Effector memory CD4-positive, alpha-beta T cell (primary cell): ENCODE measurements at places on chromosomes 7 and 10.
A peak's percentile ranks its signal among the peaks of the same experiment; 100 is the strongest.

GRCh38 chr10:112335111-112335867 lies 38.6 kb upstream of the ACSL5 start:
- no peak overlapping the region for H3K4me3 ChIP-seq
- H3K27me3 ChIP-seq, result no peaks in the 10 kb centered on the region
- no peak for DNase-seq
- H3K36me3 ChIP-seq, result no peaks in the 10 kb centered on the region
- no peaks in the 10 kb centered on the region for H3K4me1 ChIP-seq

DNA sequence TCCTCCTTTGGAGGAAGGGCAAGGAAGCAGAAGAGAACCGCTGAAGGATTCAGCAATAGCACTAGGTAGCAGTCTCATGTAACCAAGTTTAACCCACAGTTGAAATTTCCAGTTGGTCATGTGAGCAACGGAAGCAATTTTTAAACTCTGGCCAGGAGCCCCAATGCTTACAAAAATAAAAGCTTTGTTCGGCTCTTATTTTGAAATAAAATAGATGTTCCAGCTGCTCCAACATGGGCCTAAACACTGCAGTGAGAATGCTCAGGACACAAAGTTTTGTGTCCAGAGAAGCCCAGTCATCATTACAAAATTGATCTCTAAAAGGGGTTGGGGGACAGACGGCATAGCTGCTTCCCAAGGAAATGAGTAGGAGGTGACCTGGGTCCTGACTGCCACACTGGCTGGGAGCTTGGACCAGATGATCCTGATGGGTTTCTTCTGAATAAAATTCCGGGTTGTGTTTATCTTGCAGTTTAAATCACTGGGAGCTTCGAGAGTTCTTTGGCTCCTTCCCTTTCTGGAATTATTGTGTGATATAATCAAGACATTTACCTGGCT lies 452 bp upstream of the TMEM140 start:
- peak overlapping the region; percentile 64 for H3K4me3 ChIP-seq
- no peak for DNase-seq
- peaks cover 14% of the 10 kb centered on the region for H3K4me1 ChIP-seq
- H3K36me3 ChIP-seq, result peaks cover 6% of the 10 kb centered on the region
- peak overlapping the region; percentile 84 for H3K27ac ChIP-seq

DNA sequence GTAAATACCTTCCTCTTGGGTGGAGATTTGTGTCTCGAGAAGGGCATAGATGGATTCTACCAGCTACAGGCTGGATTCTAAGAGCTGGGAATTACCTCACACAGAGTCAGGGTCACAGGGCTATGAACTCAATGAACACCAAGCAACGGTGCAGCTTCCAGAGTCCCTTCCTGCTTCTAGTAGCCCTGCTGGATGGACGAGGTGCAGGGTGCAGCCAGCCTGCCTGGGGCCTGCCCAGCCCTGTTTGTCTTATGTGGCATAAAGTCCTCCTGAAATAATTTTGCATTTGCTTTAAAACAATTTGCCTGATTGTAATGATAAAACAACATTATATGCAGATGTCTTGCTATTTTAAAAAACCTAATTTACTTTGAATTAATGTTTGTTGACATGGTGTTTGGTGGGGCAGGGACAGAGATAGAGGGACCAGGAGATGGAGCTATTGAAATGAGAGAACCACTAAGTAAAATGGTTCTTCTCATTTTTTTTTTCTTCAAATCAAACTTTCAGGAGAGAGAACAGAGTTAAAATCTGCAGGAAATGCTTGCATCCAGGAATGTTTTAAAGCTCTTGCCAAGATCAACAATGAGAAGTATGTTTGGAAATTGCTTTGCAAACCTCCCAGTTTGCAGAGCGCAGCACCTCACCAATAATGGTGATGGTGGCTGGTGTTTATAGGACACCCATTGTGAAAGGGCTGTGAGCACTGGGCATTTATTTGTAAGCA lies 305.4 kb upstream of the PODXL start:
- DNase-seq, result no peak
- no peak overlapping the region for H3K27ac ChIP-seq
- H3K27me3 ChIP-seq, result no peaks in the 10 kb centered on the region
- no peaks in the 10 kb centered on the region for H3K36me3 ChIP-seq

DNA sequence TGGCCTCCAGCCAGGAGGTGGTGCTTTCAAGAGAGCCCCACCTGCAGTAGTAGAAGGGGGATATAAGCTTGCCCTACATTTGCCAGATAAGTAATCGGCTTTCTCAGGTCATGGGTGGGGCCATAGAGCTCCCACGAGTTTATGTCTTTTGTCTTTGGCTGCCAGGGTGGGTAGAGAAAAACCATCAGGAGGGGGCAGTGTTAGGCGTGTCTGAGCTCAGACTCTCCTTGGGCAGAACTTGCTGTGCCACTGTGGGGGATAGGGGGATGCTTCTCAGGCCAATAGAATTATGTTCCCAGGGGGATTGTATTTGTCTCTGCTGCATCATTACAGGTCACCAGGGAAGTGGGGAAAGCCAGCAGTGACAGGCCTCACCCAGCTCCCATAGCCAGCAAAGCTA lies 12.3 kb upstream of the MRPS33 start:
- H3K36me3 ChIP-seq, result no peaks in the 10 kb centered on the region
- DNase-seq, result no peak
- no peak overlapping the region for H3K4me3 ChIP-seq

- no peak overlapping the region for H3K4me3 ChIP-seq
- no peak overlapping the region for H3K27ac ChIP-seq
- H3K36me3 ChIP-seq, result no peaks in the 10 kb centered on the region
- H3K27me3 ChIP-seq, result no peaks in the 10 kb centered on the region
- no peak for DNase-seq
- no peaks in the 10 kb centered on the region for H3K4me1 ChIP-seq
These were observed 16.7 kb upstream of the NPFFR1 start for GRCh38 chr10:70300461-70300860.

- no peaks in the 10 kb centered on the region for H3K27me3 ChIP-seq
- no peak for DNase-seq
- no peaks in the 10 kb centered on the region for H3K4me1 ChIP-seq
These were observed 71.4 kb downstream of the SEC61G start for GRCh38 chr7:54687462-54688212.
